NCI-H1048 (cell line): ENCODE measurements at places on chromosomes 7 and 10.

DNA sequence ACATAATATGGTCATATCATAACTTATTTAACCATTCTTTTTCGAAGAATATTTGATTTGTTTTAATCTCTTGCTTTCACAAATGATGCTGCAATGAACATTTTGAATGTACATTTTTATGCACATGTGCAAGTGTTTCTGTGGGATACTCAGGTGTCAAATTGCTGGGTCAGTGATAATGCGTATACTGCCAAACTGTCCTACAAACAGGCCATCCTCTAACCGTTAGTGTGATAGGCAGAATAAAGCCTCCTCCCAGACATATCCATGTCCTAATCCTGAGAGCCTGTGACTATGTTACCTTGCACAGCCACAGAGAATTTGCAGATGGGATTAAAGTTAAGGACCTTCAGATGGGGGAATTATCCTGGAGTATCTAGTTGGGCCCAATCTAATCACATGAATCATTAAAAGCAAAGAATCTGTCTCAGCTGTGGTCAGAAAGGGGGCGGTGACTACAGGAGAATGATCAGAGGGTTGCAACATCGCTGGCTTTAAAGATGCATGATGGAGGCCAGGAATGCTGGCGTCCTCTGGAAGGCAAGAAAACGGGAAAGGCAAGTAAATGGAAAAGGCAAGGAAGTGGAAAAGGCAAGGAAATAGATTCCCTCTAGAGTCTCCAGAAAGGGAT is 46.7 kb downstream of the FZD1 start:
- no peak for DNase-seq

- DNase-seq: no peak
Measured at GRCh38 chr7:493661-494251, 25.9 kb downstream of the PDGFA start.

- no peak for DNase-seq
Measured at GRCh38 chr10:67476201-67476600, 219.8 kb downstream of the CTNNA3 start.

- no peak for DNase-seq
Measured at GRCh38 chr7:148014541-148014940, 576.0 kb upstream of the C7orf33 start.

GRCh38 chr10:24394461-24395190 is 185.7 kb downstream of the KIAA1217 start:
- DNase-seq: no peak

GRCh38 chr7:50352282-50352681 is 47.8 kb downstream of the IKZF1 start:
- no peak for DNase-seq

- no peak for DNase-seq
Measured at GRCh38 chr7:35624299-35625186, 70.4 kb downstream of the HERPUD2 start.

DNA sequence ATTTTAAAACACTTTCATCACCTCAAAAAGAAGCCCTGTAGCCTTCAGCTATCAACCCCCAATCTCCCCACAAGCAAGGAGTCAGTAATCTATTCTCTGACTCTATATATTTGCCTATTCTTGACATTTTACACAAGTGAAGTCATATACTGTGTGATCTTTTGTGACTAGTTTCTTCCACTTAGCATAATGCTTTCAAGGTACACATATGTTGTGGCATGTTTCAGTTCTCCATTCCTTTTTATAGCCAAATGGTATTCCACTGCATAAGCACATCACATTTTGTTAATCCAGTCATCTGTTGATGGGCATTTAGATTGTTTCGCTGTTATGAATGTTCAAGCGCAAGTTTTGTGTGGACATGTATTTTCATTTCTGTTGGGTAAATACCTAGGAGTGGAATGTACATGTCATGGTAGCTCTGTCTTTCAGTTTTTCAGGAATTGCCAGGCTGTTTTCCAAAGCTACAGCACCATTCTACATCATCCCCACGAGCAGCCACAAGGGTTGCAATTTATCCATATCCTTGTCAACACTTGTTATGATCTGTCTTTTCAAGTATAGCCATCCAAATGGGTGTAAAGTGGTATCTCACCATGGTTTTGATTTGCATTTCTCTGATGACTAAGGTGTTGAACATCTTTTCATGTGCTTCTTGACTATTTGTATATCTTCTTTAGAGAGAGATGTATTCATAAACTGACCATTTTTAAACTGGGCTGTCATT is 405.6 kb downstream of the KCNMA1 start:
- no peak for DNase-seq

DNA sequence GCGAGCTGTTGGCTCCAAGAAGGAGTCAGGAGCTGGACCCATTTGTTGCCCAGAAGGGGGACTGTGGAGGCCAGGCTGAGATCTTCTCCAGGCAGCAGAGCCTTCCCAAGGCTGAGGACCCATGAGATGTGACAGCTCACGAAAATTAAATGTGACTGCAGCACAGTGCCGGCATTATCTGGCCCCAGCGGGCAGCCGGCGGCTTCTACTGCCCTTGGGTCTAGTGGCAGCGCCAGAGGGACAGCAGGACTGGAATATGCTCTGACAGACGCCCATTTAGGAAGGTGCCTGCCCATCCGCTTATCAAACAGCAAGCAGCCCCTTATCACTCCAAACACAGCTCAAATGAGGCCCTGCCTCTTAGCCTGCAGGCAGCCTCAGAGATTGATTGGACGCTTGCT is 122.9 kb upstream of the LYZL2 start:
- DNase-seq: no peak

- no peak for DNase-seq
Measured at GRCh38 chr10:44400541-44400940, 15.6 kb upstream of the CXCL12 start.
